ENCODE measurements at places on chromosomes 11 and 22. TPM values are rescaled to one million over a fixed set of nuclear protein-coding genes. Genes with fewer than 3 reads are reported as not detected.

Gene PRRG4
- 0.85 TPM for total RNA-seq

DNA sequence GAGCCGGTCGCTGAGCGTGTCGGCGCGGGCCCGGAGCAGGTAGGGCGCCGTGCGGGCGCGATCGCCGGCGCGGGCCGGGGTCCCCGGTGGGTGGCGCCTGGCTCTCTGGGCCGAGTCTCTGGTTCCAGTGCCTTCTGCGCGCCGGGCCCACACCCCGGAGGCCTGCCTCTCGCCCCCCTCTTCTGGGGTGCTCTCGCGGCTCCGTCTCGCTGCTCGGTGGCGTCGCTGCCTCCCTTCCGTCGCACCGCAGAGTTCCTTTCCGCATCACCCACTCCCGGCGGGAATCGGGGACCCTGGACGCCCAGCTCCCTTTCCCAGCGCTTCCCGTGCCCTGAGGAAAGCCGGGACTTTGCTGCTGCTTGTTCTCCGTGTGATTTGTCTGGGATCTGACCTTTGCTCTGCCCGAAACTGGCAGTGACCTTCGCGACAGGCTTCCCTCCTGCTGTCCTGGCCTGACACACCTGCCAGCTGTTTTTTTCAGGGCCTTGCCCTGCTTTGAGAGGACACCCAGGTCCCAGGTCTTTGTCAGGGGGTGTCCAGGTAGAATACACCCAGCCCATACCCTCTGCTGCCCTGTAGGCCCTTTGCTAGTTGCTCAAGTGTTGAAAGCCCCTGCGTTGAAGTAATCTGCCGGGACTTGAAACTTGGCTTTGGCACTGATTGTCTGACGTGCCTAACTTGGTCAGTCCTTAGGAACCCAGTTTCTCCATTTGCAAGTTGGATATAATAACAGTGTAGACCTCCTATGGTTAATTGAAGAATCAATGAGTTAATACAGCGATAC is 711 bp downstream of the FDX1 start:
- H3K27ac ChIP-seq = peak overlapping the region; percentile 98
- no peak for DNase-seq
- H3K36me3 ChIP-seq = no peaks in the 10 kb centered on the region
- peaks cover 41% of the 10 kb centered on the region for H3K4me1 ChIP-seq

GRCh38 chr11:70568035-70568813 is 169.9 kb downstream of the CTTN start:
- peaks cover 9% of the 10 kb centered on the region for H3K27me3 ChIP-seq
- no peak overlapping the region for H3K27ac ChIP-seq
- no peaks in the 10 kb centered on the region for H3K4me1 ChIP-seq
- no peak overlapping the region for H3K4me3 ChIP-seq
- H3K36me3 ChIP-seq = no peaks in the 10 kb centered on the region

DNA sequence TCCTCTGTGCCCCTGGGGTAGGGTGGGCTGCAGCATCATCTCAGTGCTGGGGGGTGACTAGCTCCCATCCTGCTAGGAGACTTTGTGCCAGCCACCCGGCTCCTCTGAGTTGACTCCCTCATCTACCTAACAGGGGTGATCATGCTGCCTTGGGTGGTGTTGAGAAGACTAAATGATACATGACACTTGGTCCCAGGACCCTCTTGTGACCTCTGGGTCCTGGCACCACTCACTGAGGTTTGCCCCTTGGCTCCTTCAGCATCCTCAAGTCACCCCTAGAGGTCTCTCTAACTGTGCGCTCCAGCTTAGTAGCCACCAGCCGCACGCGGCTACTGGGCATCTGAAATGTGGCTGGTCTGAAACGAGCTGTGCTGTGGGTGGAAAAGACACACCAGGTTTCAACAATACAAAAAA is 72.1 kb downstream of the LRRC32 start:
- H3K4me1 ChIP-seq = peaks cover 26% of the 10 kb centered on the region
- no peak overlapping the region for H3K4me3 ChIP-seq
- peak overlapping the region; percentile 66 for H3K27ac ChIP-seq
- peak; percentile 64 for DNase-seq

DNA sequence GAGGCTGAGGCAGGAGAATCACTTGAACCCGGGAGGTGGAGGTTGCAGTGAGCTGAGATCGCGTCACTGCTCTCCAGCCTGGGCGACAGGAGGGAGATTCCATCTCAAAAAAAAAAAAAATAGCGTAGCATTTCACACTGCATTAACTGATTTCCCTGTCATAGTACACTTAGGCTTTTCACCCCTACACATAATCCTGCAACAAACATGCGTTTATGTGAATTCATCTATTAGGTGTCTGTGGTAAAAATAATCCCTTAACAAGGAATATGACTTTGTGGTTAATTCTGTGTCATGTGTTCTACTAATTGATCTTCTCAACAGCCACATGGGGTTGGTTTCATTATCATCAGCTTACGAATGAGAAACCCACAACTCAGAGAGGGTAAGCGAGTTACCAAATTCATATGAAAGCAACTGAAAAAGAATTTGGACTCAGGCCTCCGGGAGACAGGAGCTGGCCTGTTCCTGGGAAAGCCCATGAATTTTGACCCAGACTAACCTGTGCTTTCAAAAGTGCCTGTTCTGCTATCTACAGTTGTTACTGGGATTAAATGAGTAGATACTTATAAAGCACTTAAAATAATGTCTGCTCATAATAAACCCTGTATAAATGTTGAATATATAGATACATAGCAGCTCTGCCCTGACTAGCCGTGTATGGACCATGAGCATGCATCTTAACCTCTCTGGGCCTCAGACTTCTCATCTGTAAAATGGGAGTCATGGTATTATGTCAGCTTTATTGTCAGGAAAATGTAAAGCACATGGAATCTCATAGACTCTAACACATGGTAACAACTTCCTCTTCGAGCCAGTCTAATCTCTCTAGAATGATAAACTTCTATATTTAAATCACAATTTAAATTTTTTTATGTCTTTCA is 36.6 kb downstream of the KCNJ1 start:
- no peaks in the 10 kb centered on the region for H3K36me3 ChIP-seq
- no peaks in the 10 kb centered on the region for H3K27me3 ChIP-seq
- peak overlapping the region; percentile 59 for H3K4me3 ChIP-seq

Gene ANKK1
- total RNA-seq = not detected

GRCh38 chr11:125157953-125158680 is 6.4 kb upstream of the PKNOX2 start:
- no peak overlapping the region for H3K4me3 ChIP-seq
- peaks cover 36% of the 10 kb centered on the region for H3K27me3 ChIP-seq
- no peak overlapping the region for H3K27ac ChIP-seq
- no peaks in the 10 kb centered on the region for H3K4me1 ChIP-seq
- no peaks in the 10 kb centered on the region for H3K36me3 ChIP-seq

DNA sequence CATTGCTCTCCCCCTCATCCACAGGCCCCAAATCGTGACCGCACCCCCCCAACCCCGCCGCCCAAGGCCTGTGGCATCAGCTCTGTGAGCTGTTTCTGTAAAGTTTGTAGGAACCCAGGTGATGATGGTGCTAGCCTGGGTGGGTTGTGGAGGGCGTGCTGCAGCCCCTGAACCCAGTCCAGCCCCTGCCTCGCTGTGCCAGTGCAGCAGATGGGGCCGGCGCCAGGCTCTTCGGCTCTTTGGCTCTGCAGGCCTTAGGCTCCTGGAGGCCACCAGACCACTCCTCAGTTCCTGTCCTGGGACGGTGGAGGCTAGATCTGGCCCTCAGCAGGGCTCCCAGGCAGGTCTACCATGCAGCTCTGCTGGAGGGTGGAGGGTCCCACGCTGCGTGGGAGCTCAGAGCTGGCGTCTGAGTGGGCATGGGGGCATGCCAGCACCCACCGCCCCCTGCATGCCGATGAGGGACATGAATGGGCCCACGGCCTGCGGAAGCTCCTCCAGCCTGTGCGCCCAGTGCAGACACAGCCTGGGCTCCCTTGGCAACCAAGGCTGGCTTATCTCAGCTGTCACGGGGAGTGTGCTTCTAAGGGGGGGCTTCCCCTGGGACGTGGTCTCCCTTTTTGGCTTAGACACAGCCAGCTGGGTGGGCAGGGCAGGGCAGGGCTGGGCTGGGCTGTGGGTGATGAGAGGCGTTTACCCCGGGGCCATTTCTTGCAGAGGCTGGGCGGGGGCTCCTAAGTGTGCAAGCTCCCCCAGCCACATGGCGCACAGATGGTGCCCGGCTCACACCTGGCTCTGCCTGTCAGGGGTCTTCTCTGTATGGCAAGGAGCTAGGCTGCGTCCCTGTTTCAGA is 1187.6 kb downstream of the BRD1 start:
- H3K27me3 ChIP-seq = no peaks in the 10 kb centered on the region
- no peaks in the 10 kb centered on the region for H3K4me1 ChIP-seq
- no peak overlapping the region for H3K4me3 ChIP-seq
- no peak overlapping the region for H3K27ac ChIP-seq

DNA sequence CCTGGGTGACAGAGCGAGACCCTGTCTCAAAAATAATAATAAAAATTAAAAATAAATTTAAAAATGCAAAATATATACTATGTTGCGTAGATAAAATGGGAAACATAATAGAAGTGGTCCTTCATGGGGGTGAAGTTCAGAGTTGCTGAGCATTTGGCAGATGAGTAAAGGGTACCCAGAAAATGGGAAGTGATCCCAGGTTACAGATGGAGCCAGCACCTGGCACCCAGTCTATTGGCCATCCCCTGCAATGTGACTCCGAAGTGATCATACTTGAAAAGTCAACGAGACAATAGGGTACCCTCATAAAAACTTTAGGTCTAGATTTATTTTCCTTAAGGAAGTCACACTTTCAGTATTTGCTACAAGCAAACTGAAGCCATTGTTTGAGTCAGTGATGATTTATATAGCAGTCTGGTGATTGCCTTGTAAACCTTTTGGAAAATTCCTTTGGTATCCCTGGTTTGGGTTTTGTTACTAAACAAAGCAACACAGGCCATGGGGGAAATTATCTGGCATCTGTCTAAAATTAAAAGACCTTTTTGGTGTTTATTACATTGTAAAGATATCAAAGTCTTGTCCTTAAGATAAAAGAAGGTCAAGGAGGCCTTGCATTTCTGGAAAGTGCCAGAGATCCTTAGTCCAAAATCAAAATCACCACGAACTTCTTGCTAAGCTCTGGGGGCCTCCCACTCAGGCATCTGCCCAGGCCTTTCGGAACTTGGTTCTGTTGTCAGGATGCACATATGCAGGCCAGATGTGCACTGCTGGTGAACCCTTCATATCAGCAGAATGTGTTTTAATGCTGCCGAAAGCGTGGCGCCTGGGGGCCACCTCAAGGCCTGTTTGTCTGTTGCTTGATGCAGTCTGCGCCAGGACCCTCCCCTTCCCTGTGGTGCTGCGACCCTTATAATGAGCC is 4.3 kb downstream of the SMARCB1 start:
- peaks cover 27% of the 10 kb centered on the region for H3K36me3 ChIP-seq
- H3K4me3 ChIP-seq = no peak overlapping the region

DNA sequence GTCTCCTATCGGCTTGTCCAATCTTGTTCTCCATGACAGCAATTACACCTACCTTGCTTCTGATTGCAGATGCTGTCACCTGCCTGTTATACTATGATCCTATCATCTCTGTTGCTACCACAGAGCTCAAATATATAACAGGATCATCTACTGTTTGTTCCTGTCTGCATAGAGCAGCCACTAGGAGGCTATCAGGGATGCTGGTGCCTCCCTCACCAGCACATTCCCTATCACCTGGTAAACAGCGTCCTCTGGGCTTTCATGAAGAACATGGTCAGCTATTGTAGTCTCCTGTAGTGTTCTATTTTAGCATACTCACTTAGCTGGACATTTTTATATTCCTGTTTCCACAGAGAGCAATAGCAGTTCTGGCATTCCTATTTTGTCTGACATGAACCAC is 87.8 kb upstream of the FAT3 start:
- no peak overlapping the region for H3K4me3 ChIP-seq
- DNase-seq = no peak
- H3K4me1 ChIP-seq = no peaks in the 10 kb centered on the region

Gene TREH
- total RNA-seq = not detected

GRCh38 chr22:46029574-46030200 is 52.7 kb upstream of the WNT7B start:
- H3K27me3 ChIP-seq = peaks cover 34% of the 10 kb centered on the region
- no peak for DNase-seq
- peaks cover 4% of the 10 kb centered on the region for H3K4me1 ChIP-seq
- H3K4me3 ChIP-seq = no peak overlapping the region
- no peak overlapping the region for H3K27ac ChIP-seq

Gene DCHS1
- total RNA-seq = 0.36 TPM

Data from activated CD4-positive, alpha-beta T cell treated with anti-CD3 and anti-CD28 coated beads, Interleukin-2, amount 10 ng/mL, durations not matched to agents 24 days and 14 days (primary cell).